B cell (primary cell): ENCODE measurements at places on chromosomes 2 and 18. TPM values are rescaled to one million over a fixed set of nuclear protein-coding genes. Genes with fewer than 3 reads are reported as not detected.

Gene CCDC141
- polyA plus RNA-seq = 2.0 and 2.1 TPM in 2 replicates

Gene BARD1
- 4.3 and 5.5 TPM in 2 replicates for polyA plus RNA-seq

Gene MITD1
- polyA plus RNA-seq = 31.0 and 53.1 TPM in 2 replicates

Gene CLEC4F
- polyA plus RNA-seq = 0.20 TPM in 1 of 2 replicates, not detected in the other

- peak; percentile 71 for DNase-seq
Measured at GRCh38 chr18:48676756-48677368, 138.0 kb downstream of the CTIF start.

DNA sequence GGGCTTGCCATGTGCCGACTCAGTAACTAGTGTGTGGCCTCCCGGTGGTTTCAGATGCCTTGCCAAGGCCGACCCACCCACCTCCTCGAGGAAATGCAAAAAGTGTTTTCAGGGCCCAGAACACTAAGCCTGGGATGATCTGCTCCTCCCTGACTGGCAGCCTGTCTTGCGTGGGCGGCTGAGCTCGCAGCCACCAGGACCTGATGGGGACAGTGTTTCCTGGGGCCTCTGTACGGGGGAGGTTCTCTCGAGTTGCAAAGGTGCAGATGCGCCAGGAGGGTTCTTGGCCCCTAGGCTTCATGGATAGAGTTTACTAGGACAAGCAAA is 85.2 kb downstream of the GLI2 start:
- DNase-seq = no peak

- no peak for DNase-seq
Measured at GRCh38 chr2:103010751-103011150, 248.9 kb downstream of the TMEM182 start.

- DNase-seq = no peak
Measured at GRCh38 chr2:45128580-45128997, 119.3 kb upstream of the SIX2 start.

DNA sequence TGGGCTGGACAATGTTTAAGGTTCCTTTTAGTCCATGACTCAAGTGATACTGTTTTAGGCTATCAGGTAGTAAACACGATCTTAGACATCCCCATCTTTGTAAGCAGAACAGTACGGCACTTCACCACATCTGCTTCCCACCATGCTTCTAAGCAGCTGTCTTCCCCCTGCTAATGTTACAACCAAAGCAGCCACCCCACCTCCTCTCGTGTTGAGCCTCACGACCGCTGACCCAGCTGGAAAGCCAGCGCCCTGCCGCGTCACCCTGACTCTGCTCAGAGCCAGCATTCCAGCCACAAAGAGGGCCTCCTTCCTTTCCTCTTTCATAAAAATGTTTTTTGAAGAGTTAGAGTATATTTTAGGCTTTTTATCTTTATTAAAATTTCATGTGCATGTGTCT is 9.4 kb downstream of the MTERF4 start:
- no peak for DNase-seq

DNA sequence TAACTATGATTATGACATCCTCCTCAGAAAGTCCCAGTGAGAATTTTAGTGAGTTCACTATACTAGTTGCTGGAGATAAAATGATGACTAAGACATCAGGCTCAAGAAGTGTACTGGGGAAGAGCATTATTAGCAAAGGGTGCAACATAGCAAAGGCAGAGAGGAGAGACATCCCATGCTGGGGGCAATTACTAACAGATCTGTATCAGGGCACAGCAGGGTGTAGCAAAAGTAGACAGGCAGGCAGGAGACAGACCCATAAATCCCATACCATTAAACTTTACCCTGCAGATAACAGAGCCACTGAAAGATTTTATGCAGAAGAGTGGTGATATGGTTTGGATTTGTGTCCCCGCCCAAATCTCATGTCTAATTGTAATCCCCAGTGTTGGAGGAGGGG is 161.7 kb downstream of the SP3 start:
- DNase-seq = no peak

- DNase-seq = no peak
Measured at GRCh38 chr2:65311049-65311448, 83.4 kb downstream of the ACTR2 start.

GRCh38 chr2:112032224-112032586 is 22.9 kb upstream of the TMEM87B start:
- no peak for DNase-seq

DNA sequence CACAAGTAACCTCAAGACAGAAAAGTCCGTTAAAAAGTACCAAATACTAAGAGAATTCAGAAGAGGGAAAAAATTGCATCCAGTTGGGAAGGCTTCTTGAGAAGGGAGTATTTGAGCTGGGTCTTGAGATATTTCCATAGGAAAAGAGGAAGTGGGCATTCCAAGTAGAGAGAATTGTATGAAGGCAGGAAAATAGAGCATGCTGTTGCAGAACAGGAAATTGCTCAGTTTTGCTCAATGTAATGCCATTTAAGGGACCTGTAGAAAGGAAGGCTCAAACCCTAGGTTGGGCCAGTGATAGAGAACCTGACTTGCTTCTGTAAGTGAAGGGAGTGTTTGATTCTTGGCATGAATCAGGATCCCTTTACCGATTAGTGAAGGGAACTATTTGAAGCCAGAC is 1.0 kb upstream of the ZC3H8 start:
- no peak for DNase-seq

GRCh38 chr2:78984386-78984785 is 41.1 kb upstream of the REG3G start:
- DNase-seq = no peak

DNA sequence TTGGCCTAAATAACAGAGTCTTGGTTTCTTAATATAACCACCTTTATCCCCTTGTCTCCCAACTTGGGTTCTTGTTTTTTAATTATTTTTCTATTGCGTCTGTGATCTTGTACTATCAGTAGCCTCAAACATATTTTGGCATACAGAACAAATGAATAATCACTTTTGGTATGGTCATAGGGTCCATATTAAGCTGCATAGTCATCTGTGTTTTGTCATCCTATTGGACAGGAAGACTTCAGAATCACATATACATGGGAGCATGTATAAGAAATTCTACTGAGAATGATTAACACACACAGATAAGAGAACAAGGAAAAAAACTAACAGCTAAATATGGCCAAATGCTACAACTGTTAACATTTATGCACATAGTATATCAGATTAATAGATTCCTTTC is 126.0 kb downstream of the MEP1B start:
- no peak for DNase-seq

GRCh38 chr2:239157771-239158170 is 243.0 kb downstream of the HDAC4 start:
- no peak for DNase-seq
